ENCODE measurements at places on chromosomes 3 and 15. TPM values are rescaled to one million over a fixed set of nuclear protein-coding genes. Genes with fewer than 3 reads are reported as not detected.

Gene BSN
- 0.12 TPM for total RNA-seq

Gene GUCA1C
- total RNA-seq = not detected

Gene SLC24A5
- not detected for total RNA-seq

Gene FOXB1
- 0.09 TPM for total RNA-seq

Gene PRR23E
- not detected for total RNA-seq

Gene NTRK3
- not detected for total RNA-seq

Gene RAB6B
- total RNA-seq = 0.30 TPM

Gene SNX22
- total RNA-seq = 0.09 TPM

Gene SKOR1
- total RNA-seq = 0.05 TPM

Gene CHRNA5
- total RNA-seq = 21.0 TPM

Gene PRTG
- 13.4 TPM for total RNA-seq

Gene IGSF11
- total RNA-seq = not detected

Gene MYL3
- total RNA-seq = not detected

Gene TAGLN3
- total RNA-seq = not detected

Gene CAMKV
- not detected for total RNA-seq

Gene RARRES1
- not detected for total RNA-seq

Gene P3H2
- 335 TPM for total RNA-seq

Gene ECE2
- total RNA-seq = not detected

Gene FGD5
- total RNA-seq = 0.17 TPM

Gene CHRNA3
- total RNA-seq = not detected

Gene GOLGA6A
- not detected for total RNA-seq

Gene APBA2
- 21.0 TPM for total RNA-seq

Gene GABPB1
- 68.2 TPM for total RNA-seq

Gene GOLGA6B
- total RNA-seq = not detected

Gene GOLGA8Q
- total RNA-seq = 1.2 TPM

Gene PIK3R4
- 22.8 TPM for total RNA-seq

Gene TIGIT
- not detected for total RNA-seq

Gene CSPG5
- total RNA-seq = 0.17 TPM

Gene TYRO3
- total RNA-seq = 7.9 TPM

Gene ZNF660
- 0.12 TPM for total RNA-seq

Gene TMEM158
- total RNA-seq = 22.1 TPM

Gene MEIS2
- 9.5 TPM for total RNA-seq

Gene GRIP2
- total RNA-seq = 0.03 TPM

Gene MRAS
- total RNA-seq = 1.7 TPM

Gene ROBO2
- 0.05 TPM for total RNA-seq

Gene ZNF502
- not detected for total RNA-seq

Gene PCLAF
- 105 TPM for total RNA-seq

Gene LYZL4
- not detected for total RNA-seq

Gene HGD
- 1.3 TPM for total RNA-seq

Gene CCDC13
- total RNA-seq = 0.87 TPM

Gene GHSR
- total RNA-seq = not detected

Gene FMN1
- 1.4 TPM for total RNA-seq

Gene LOXL1
- total RNA-seq = 10.4 TPM

Gene AGBL1
- total RNA-seq = 0.02 TPM

Gene SCN11A
- not detected for total RNA-seq

Gene ALDH1L1
- total RNA-seq = 0.46 TPM

Gene NDN
- total RNA-seq = 1.0 TPM

Gene GRK7
- not detected for total RNA-seq

Gene GNB4
- 21.6 TPM for total RNA-seq

Gene MED12L
- total RNA-seq = 0.35 TPM

Gene CLDN16
- 0.78 TPM for total RNA-seq

Gene DAZL
- total RNA-seq = 1.8 TPM

Gene CCNB2
- 81.1 TPM for total RNA-seq

Gene C15orf62
- total RNA-seq = 0.25 TPM
